ENCODE measurements at places on chromosomes 2 and 18.

- no peak for DNase-seq
These were observed 144.1 kb upstream of the NCK2 start for GRCh38 chr2:105600602-105600948.

DNA sequence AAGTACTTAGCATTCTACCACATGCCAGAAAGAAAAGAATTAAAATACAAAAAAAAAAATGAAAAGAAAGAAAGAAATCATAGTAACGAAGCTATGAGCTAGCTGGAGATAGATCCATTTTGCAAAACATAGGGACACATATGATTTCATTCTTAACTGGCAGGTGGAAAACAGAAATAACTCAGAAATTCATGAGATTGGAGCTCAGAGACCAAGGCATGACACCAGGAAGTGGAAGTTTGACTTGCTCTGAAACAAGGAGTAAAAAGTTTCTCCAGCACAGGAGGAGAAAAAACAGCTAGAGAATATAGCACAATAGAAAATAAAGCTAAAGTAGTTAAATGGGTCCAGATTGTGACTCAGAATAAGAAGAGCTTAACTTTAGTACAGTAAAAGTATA, 278.1 kb downstream of the ZEB2 start:
- no peak for DNase-seq

- DNase-seq = peak; percentile 90
These were observed 2.7 kb upstream of the RNPEPL1 start for GRCh38 chr2:240565333-240566202.

GRCh38 chr2:5766056-5766455, 73.9 kb downstream of the SOX11 start:
- DNase-seq = no peak

GRCh38 chr2:20094955-20095354, 43.5 kb upstream of the LAPTM4A start:
- DNase-seq = no peak

DNA sequence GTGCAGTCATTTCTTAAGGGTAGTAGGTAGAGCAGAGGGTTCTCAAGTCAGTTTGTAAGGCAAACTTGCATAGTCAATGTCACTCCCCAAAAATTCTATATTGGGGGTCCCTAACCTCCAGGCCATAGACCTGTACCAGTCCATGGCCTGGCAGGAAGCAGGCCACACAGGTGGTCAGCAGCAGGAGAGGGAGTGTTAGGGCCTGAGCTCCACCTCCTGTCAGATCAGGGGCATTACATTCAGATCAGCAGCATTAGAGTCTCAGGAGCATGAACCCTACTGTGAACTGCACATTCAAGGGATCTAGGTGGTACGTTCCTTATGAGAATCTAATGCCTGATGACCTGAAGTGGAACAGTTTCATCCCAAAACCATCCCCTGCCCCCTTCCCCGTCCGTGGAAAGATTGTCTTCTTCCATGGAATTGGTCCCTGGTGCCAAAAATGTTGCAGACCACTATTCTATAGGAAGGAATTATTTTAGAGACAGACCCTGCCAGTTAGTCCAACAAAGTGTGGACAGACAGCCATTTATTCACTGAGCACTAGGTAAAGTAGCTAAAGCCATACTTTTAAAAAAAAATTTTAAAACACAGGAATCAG, 6.7 kb downstream of the COA5 start:
- no peak for DNase-seq

DNA sequence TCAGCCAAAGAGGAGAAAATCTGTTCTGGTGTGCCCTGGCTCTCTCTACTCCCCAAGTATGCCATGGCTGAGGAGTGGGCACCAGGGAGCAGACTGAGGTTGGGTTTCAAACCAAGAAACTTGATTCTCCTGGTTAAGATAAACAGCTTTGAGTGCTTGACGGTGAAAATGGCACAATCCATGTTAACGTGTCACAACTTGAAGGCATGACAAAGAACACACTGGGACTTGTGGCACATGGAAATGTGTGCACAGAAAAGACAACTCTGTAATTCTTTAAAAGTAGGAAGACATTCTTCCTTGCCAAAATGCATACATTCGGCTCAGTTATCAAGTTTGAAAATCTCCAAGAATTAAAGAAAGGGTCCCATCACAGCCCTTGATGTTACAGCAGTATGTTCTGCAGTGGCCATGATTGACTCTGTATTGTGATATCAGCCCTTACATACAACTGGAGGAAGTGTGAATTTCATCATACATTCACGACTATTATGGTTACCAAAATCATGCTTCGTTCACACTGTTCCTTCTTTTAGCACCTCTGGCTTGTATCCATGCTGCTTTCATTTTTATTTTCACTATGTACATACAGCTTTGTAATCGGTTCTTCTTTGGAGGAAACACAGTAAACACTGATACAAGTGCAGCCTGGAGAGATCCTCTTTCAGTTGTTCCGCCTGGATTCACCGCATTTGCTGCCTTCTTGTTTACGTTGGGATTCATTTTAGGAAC, 15.6 kb upstream of the ACTG2 start:
- DNase-seq = no peak

- DNase-seq = no peak
These were observed 3.8 kb upstream of the FRZB start for GRCh38 chr2:182870227-182870626.
